ENCODE measurements at places on chromosomes 2 and 18.
A peak's percentile ranks its signal among the peaks of the same experiment; 100 is the strongest.

- no peak for DNase-seq
These were observed 786 bp upstream of the TMEM200C start for GRCh38 chr18:5895876-5896740.

DNA sequence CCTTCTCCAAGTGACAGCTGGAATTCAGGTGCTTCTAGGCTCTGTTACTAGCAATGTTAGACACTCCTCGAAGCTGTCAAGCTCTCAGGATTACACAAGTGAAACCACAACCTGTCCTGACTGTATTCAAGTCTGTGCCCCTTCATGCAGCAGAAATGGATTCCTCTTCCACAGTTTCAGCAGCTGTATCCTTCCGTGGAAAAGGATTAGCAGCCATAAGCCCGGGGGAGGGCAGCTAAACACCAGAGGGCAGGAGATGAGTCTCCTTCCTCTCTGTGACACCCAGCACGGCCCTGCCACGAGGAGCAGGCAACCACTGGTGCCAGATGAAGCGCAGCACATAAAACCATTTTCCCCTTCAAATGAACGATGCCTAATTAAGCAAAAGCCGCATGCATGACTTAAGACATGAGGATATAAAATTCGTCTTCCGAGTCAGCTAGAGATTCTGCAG is 1.2 kb downstream of the ST3GAL5 start:
- DNase-seq, result peak; percentile 68

DNA sequence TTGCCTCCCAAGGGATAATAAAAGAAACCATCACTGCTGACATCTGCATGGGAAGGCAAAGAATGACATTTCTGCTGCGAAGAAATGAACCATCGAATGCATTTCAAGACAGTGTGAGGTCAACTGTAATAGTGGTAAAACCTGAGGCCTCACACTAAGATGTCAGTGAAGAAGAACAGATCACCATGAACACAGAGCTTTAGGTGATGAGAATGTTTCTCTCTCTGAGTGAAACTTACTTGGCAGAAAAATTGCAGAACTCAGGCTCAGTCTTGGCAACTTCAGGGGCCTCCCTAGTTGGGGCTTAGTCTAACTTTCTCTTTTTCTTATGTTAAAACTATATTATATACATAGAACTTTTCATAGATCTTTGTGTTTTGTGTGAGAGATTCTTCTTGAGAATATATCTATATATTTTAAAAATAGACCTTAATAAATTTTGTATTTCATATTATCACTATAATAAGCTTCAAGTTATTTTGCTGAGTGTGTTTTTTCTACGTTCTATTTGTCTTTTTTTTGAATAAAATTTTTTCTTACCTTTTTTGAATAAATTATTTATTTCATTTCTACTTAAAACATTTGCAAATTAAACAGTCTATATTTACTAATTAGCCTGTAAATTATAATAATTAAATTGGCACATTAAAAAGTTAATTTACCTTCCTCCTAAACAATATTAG is 427.5 kb upstream of the TRIB2 start:
- no peak for DNase-seq

GRCh38 chr2:216044883-216045486 is 31.6 kb upstream of the MREG start:
- no peak for DNase-seq

DNA sequence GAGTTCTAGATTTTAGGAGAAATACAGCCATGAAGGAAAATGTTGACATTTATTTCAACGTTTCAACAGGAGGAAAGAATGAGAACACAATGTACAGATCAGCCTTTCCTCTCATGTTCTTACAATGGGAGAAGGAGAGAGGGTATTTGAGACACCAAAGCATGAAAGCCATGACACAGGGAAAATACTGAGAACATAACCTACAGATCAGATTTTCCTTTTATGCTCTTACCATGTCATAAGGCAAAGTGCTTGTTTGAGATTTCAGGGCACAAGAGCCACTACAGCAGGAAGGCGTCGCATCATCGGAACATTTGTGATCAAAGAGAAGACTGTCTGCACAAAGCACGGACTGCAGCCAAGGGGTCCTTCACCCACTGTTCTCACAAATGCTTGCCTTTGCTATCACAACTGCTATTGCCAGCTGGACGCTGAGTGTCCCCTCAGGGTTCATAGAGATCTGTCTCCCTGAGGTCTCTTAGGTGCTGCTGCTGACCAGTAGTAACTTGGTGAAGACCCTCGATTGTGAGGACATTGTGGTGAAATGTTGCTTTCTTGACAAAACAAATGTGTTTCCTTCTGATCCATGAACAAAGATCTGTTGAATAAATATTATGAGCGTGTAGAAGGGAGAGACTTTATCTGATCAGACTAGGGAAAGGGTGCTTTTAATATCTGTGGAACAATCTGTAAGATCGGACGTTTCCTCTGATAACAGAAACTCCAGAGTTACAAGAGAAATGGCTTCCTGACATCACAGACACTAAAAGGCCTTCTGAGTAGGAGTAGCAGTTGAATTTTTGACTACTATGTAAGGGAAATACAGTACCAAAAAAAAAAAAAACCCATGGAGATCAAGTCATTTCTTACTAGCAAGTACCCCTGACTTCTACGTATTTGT is 6.4 kb upstream of the IL1RL1 start:
- no peak for DNase-seq

- DNase-seq, result no peak
These were observed 148.2 kb downstream of the CERS6 start for GRCh38 chr2:168604252-168604651.

DNA sequence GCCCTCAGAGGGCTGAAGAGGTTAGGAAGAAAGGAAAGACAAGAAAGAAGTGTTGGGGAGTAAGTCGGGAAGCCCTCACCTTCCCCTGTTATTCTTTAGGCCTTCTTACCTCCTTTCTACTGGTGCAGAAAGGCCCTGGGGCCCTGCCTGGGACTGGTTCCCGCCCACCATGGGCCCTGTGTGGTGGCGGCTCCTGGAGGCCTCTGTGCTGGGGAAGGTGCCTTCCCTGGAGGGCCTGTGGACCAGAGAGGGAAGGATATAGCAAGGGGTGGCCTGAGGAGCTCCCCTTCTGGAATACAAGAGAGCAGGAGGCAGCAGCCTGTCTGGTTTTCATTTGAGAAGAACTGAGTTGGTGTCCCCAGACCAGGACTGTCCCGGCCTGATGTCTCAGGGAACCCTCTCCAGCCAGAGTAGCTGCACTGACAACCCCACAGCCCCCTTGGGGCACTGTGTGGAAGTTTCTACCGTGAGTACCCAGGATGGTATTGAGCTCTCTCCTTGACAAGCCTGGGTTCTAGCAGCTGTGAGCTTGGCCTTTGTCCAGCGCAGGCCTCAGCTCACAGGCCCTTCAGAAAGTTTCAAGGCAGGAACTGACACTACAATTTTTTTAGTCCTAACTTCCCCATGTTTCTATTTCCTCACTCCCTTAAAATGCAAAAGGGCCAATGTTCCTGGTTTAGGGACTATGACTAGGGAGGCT is 47.1 kb downstream of the EFR3B start:
- DNase-seq, result peak; percentile 9

DNA sequence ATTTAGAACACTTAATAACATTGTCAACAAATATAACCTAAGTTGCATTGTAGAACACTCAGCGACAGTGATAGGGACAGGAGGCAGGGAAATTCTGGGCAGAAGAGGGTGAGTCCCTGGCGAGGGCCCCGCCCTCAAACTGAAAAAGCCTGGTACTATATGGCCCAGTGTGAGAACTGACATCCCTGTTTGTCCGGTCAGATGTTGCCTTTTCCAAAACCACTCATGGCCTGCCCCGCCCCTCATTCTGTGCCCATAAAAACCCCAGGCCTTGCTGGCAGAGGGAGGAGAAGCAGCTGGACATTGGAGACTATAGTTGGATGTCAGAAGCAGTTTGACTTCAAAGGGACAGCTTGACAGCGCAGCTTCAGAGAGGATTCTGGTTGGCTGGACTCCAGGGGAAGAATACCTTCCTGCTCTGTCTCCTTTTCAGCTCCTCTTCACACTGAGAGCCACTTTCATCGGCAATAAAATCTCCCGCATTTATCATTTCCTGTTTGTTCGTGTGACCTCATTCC is 47.0 kb downstream of the FAM117B start:
- DNase-seq, result no peak

DNA sequence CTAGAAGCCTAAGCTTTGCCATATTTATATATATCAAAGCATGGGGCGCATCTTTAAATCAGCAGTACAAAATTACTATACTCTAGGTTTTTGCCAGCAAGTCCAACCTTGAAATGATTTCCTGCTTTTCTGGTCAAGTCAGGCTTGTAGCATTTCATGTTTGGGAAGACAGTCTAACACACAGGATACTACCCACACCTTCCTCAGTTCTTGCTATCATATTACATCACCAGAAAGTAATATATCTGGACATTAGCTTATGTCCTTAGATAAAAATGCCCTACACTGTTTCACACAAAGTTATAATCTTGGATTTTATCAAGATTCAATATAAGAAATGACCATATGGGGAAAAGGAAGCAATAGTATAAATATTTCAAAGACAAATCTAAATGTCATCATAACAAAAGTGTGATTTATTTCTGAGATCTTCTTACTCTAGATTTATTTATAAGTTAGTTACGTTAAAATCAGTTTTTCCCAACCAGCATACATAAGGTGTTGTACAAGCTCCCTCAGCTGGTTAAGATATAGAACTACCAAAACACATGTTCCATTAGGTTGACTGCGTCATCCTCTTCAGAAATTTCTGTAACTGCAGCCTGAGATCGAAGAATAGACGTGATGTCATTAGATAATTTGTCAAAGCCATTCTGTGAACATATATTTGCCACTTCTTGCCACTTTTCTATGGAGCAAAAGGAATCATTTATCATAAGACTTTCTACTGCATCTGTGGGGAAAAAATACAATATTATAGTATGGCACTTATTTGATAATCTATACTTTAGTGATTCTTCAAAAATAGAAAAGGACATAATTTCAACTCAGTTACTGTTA is 56.6 kb downstream of the CLHC1 start:
- DNase-seq, result peak; percentile 68

GRCh38 chr18:35917043-35917442 is 55.4 kb upstream of the RMP24 start:
- DNase-seq, result no peak

DNA sequence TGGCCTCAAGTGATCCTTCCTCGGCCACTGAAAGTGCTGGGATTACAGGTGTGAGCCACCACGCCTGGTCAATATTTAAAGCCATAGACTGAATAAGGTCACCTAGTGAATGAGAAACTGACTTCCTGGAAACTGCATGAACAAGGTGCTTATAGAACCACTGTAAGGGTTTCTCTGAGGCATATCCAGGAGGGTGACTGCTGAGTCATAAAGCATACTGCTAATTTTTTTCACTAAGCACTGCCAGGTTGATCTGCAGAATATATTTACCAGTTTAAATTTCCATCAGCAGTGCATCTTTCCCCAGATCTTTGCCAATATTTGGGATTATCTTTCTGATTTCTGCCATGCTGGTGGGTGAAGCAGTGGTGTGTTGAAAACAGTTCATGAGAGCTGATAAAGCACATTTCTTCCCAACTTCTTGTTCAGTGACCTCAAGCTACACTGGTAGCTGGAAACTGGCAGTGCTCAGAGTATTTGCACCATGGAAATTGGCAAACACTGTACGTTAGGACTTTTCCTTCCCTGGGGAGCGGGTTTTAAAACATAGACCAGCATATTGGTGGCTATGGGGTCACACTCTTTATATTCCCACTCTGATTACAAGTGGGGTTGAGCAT is 4.2 kb upstream of the CLIP4 start:
- DNase-seq, result no peak

GRCh38 chr2:105746177-105747080 is 1.7 kb downstream of the NCK2 start:
- no peak for DNase-seq

GRCh38 chr18:55136864-55137263 is 177.6 kb upstream of the CCDC68 start:
- DNase-seq, result no peak

- DNase-seq, result no peak
These were observed 170.0 kb downstream of the EPHA4 start for GRCh38 chr2:221402072-221402471.

DNA sequence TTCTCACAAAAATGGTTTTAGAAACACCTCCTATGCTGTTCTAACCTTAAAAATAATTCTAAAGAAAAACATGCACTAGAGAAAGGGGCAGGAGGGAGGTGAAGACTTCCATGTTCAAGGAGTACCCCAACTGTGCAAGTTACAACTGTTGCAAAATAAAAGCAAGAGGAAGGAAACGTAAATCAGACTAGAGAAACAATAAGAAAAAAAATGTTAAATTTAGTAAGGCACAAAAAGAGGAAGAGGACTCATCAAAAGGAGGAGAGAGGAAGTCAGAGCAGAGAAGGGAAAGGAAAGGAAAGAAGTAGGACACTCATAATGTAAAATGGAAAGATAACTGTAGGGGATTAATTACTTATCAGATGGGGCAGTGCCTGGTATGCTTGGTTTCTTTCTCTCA is 34.1 kb downstream of the RAPH1 start:
- DNase-seq, result peak; percentile 72

GRCh38 chr2:26148501-26148900 is 24.4 kb upstream of the GAREM2 start:
- DNase-seq, result no peak

DNA sequence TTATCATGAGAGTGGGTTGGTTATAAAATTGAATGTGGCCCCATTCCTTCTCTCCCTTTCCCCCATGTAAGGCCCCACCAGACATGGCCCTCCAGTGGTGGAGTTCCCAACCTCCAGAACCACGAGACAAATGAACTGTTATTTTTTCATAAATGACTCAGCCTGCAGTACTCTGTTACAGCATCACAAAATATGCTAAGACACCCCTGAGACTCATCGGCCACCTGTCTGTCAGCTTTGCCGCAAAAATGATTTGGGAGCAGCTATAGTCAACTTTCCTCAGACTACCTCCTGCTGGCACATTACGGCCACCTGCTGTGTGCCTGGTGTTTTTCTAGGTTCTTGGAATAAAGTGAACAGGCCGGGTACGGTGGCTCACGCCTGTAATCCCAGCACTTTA is 21.4 kb upstream of the C1QL2 start:
- no peak for DNase-seq

DNA sequence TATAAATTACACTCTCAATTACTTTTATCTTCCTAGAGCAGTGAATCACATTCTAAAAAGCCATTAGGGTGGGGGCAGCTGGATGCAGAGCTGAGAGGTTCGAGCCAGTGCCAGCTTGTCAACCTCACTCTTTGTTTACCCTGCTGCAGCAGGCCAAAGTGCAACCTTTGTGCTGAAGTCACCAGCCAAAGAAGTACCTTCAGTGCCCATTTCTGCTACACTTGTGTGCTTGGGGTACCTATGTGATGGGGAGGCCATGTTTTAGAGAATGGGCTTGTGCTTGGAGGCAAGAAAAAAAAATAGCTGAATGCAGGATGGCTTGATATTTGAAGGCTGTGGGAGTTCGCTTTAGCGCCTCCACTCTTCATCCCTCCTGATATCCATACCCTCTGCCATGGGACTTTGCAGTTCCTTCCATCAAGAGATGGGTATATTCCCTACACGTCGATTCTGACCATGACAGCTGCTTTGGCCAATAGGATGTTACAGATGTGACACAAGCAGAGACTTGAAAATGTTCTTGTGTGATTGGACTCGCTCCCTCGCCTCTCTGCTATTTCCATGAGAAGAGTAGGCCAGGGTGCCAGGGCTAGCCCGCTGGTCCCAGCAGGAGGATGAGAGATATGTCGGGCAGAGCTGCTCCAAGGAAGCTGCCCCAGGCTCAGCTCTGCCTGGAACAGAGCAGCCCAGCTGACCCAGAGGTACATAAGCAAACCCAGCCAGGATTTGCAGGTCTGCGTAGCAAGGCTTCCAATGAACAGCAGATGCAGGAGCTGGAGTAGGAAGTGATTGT is 12.7 kb upstream of the FZD5 start:
- no peak for DNase-seq
